H7 (cell line): ENCODE measurements at places on chromosomes 7 and 10.

- no peak for DNase-seq
Measured at GRCh38 chr10:43002596-43002995, 74.3 kb upstream of the RET start.

- peak; percentile 21 for DNase-seq
Measured at GRCh38 chr10:10796774-10797415, 220.8 kb upstream of the CELF2 start.

- no peak for DNase-seq
Measured at GRCh38 chr7:159119851-159120539, 24.7 kb downstream of the VIPR2 start.

DNA sequence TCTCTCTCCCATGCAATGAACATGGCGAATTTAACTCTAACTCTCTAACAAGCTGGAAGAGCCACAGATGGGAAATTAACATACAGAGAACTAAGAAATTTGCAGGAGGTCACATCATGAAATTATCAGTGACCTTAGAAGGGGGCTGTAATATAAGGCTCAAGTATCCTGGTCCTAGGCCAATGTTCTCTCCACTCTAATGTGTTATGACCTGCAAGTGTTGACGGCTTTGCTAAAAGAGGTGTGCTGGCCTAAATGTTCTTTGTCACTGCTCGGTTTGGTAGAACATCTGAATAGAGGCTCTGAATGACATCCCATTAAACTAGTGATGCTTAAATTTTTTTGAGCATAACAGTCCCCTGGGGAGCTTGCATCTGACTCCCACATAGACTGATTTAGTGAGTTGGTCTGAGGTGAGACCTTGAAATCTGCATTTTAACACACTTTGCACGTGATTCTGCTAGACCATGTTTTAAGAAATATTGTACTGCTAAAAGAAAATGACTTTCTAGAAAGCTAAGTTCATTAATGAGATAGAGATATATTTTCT lies 129.3 kb downstream of the GFRA1 start:
- DNase-seq = no peak

DNA sequence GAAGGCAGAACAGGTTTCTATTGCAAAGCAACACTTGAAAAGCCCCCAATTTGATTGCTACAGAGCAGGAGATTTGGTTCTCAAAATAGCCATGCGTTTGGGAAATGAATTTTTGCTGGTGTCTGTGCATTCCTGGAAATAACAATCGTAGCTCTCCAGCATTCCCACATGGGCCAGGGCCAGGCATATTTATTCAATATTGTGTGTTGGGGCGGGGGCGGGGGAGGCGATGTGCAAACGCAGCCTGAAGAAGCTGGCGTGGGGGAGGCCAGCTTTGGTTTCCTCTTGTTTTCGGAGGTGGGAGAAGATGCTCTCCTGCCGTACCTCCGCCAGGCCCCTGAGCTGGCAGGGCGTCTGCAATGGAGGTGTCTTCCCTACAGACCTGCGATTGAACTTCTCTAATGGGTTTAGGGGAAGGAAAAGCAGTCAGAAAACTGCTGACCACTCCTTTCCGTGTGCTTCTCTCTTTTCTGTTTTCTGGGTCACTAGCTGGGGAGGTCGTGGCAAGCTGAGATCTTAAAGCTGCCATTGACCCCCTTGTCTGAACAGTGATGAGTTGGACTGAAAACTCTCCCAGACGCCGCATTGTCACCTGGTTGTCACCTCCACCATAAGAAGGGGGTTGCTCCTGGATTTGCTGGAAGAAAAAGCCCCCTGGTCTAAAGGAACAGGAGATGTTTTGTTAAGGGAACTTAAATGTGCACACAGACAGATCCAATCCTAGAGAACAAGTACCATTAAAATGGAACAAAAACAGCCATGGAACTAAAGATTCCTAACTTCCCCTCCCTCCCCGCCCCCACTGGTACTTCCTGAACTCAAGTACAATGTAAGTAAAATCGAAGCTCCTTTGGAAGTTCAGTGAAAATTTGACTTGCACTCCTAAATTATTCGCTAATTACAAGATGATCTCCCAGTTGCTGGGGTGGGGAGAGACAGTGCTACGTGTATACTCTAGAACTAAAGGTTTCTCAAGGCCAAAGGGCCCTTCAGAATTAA lies 56.4 kb upstream of the HABP2 start:
- DNase-seq = no peak
